ENCODE measurements at places on chromosomes 5 and 9. TPM values are rescaled to one million over a fixed set of nuclear protein-coding genes. Genes with fewer than 3 reads are reported as not detected.

The MYMK gene
- total RNA-seq, result not detected

The VLDLR gene
- total RNA-seq, result 1.4 TPM

The TCF7 gene
- 0.11 TPM for total RNA-seq

The PCDHA1 gene
- under 0.01 TPM for total RNA-seq

The GNA14 gene
- total RNA-seq, result 20.5 TPM

The PCDHGA12 gene
- 1.5 TPM for total RNA-seq

The HRCT1 gene
- 0.98 TPM for total RNA-seq

The PCDHGA1 gene
- 0.43 TPM for total RNA-seq

The NTRK2 gene
- total RNA-seq, result under 0.01 TPM

The POU5F2 gene
- 0.33 TPM for total RNA-seq

The SPINK6 gene
- not detected for total RNA-seq

The HIGD2A gene
- total RNA-seq, result 54.0 TPM

The LYRM7 gene
- total RNA-seq, result 3.6 TPM

The SLIT3 gene
- under 0.01 TPM for total RNA-seq

The IRX1 gene
- total RNA-seq, result not detected

The FCHO2 gene
- 37.9 TPM for total RNA-seq

The ADRB2 gene
- total RNA-seq, result 13.0 TPM

The CYLC2 gene
- not detected for total RNA-seq

The KIF4B gene
- 0.33 TPM for total RNA-seq

The PROB1 gene
- total RNA-seq, result 3.7 TPM

The PCA3 gene
- total RNA-seq, result 0.11 TPM

The FAXDC2 gene
- total RNA-seq, result 15.5 TPM

The PCDHGB2 gene
- total RNA-seq, result 2.7 TPM

The KCNIP1 gene
- total RNA-seq, result 65.1 TPM

The KIF27 gene
- 2.6 TPM for total RNA-seq

The WHRN gene
- total RNA-seq, result 0.34 TPM

The GFPT2 gene
- 1.2 TPM for total RNA-seq

The SLCO6A1 gene
- not detected for total RNA-seq

The IFNB1 gene
- total RNA-seq, result not detected

The LRRC19 gene
- not detected for total RNA-seq

The TLR4 gene
- 124 TPM for total RNA-seq

All from dermis lymphatic vessel endothelial cell (primary cell).